ENCODE measurements at places on chromosomes 12 and 14.

DNA sequence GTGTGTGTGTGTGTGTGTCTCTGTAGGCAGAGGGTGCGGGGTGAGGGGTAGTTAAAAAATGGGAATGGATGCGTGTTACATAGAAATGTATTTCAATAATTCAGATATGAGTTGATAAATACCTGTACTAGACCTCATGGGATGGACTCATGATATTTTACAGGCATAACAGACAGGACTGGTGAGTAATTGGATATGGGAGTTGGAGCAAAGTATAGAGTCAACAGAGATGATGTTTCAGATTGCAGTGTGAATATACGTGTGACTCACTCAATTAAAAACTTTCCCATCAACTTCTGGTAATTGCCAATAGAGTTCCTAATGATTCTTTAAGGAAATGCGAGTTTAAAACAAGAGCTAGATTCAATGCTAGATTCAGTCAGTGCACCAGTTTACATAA lies 711.9 kb downstream of the C12orf50 start:
- no peak for DNase-seq

DNA sequence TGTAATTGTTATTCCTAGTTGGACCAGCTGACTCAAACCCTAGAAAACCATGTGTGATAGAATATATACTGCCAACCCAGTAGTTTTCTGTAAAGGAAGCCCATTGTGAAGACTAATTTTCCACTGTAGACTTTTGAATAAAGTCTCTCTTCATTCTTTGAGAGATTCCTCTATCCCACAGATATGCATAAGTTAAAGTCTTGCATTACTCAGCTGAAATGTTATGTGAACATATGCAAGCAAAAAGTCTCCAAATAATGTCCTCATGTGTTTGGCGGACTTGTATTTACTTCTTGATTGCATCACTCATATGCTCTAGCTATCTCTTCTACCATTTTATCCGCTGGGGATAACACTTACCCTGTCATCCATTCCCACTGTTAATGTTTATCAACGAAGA lies 35.1 kb upstream of the OTOGL start:
- DNase-seq = no peak

DNA sequence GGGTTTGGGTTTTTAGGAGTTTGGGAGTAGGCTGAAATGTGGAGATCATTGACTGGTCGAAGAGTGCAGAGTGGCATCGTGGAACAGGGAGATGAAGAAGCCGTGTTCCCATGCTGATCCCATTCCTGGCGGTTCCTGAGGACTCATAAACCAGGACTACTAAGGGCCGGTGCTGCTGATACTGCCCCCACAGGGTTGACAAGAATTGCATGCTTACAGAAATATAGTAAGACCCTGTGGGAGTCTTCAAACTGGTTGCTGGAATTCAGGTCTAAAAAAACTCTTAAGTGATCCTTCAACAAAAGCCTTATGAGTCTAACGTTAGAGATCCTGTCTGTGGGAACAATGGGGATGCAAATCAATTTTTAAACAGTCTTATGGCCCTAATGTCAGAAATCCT lies 64.0 kb upstream of the ARHGAP5 start:
- no peak for DNase-seq

DNA sequence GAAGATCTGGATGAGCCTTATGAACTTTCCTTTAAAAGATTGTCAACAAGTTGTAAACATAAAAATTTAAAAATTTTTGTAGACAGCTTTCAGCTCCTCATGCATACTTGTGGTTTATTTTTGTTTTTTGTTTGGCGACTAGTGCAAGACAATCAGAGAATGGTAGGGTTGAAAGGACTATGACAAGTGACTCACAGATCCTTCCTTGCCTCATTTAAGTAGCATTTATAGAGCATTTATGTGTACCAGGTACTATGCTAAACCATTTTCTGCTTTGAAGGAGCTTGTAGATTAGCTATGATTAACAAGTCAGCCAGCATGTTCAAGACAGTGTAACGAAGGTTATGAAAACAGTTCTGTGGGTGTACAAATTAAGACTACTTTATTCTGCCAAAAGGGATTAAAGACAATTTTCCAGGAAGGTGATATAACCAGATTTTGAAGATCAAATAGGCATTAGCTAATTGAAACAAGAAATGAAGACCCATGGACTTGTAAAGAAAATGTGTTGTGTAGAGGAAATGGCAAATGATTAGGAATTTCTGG lies 122.0 kb downstream of the PCNX1 start:
- no peak for DNase-seq

DNA sequence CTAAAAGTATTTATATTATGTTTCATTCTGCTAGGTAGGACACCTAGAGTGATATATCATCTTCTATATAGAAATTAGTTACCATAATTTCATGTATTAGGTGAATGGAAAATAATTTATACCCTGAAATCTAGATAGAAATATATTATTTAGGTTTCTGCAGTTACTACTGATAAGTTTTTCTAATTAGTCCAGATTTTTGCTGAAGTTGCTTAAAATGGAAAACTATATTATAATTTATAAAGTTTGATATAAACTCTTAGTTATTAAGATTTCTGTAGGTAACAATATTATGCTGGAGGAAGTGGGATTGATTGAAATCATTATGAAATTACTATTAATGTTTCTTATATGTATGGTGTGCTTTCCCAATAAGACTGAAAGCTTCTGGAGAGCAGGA lies 56.0 kb downstream of the SERPINA10 start:
- DNase-seq = no peak
